Lung microvascular endothelial cell (primary cell): ENCODE measurements at places on chromosomes 5 and 9. TPM values are rescaled to one million over a fixed set of nuclear protein-coding genes. Genes with fewer than 3 reads are reported as not detected.

Gene SLC27A4
- total RNA-seq, result 18.5 and 46.8 TPM in 2 replicates

Gene PCDHA4
- under 0.01 TPM in 2 replicates for total RNA-seq

Gene SHB
- total RNA-seq, result 13.3 and 22.6 TPM in 2 replicates

Gene FOXD4L6
- under 0.01 TPM in 1 of 2 replicates, not detected in the other for total RNA-seq

Gene CCDC180
- total RNA-seq, result 0.44 and 1.6 TPM in 2 replicates

GRCh38 chr9:132768932-132769905, 99.0 kb downstream of the GTF3C4 start:
- peak; percentile 65 for DNase-seq

DNA sequence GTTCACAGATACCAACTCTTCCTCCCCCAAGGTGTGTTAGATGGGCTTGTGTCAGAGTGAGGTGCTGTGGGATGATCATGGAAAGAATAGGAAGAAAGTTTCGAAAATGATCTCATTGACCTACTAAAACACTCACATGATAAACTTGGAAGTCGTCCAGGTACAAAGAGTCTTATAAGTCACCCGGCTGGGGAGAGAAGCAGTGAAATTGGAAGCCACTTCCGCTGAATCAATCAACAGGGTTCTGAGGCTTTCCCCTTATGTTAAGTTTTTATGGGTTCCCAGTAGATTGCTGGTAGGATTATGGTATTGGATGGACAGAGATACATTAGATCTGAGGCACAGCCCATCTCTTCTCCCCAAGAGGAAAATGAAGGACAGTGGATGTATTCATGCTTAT, 218.8 kb upstream of the MSX2 start:
- DNase-seq, result peak; percentile 25

- DNase-seq, result no peak
These were observed 1242.9 kb upstream of the CDH6 start for GRCh38 chr5:29950416-29951145.

DNA sequence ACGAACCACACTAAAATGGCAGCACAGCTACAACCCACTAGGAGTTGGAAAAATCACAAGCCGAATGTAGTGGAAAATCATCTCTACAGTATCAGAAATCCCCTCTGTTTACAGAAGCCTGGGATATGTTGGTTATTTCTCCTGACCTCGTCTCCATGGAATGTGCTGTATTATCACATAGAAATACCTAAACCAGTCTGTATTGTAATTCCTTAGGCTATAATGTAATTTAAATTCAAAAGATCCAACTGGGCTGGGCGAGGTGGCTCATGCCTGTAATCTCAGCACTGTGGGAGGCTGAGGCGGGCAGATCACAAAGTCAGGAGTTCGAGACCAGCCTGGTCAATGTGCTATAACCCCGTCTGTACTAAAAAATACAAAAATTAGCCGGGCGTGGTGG, 244.8 kb upstream of the MPDZ start:
- peak; percentile 15 for DNase-seq

DNA sequence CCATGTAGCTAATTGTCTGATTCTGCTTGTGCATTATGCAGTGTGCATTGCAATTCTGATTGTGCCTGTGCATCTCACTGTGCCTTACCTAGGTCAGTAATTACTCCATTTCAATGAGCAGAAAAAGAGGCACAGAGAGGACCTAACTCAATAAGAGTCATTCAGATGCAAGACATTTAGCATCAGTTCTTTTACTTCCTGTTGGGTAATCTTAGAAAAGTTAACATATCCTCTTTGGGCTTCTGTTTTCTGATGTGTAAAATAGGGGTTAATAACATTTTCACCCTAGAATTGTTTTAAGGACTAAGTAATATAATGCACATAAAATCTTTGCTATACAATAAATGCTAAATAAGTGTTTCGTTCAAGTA, 7.0 kb upstream of the DCTN4 start:
- DNase-seq, result no peak

- no peak for DNase-seq
These were observed 80.8 kb downstream of the ZNF608 start for GRCh38 chr5:124665625-124666024.

- no peak for DNase-seq
These were observed 24.6 kb upstream of the QSOX2 start for GRCh38 chr9:136270173-136270705.
